ENCODE measurements at places on chromosomes 1 and 21.

DNA sequence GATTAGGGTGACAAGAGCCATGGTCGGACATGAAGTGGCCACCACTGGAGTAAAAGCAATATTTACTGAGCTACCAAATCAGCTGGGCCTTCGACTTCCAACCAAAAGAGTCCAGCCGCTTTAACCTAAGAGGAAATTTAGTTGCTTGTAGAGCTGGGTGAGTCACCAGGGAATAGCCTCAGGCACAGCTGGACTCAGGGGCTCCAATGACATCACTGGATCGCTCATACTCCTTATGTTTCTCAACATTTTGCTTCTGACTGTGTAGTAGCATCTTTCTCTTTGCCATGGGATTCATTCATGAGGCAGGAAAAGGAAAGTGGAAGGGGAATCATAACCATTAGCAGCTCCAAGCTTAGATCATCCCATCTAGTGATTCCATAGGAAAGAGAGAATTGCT, 664.4 kb downstream of the MATN1 start:
- no peak for DNase-seq

GRCh38 chr1:54285815-54286345, 85.9 kb downstream of the MRPL37 start:
- DNase-seq = no peak

GRCh38 chr1:57945045-57945444, 521.2 kb upstream of the DAB1 start:
- no peak for DNase-seq

- DNase-seq = no peak
These were observed 30.6 kb downstream of the WDR47 start for GRCh38 chr1:109011335-109011734.

GRCh38 chr1:4684864-4685522, 30.6 kb downstream of the AJAP1 start:
- DNase-seq = no peak

DNA sequence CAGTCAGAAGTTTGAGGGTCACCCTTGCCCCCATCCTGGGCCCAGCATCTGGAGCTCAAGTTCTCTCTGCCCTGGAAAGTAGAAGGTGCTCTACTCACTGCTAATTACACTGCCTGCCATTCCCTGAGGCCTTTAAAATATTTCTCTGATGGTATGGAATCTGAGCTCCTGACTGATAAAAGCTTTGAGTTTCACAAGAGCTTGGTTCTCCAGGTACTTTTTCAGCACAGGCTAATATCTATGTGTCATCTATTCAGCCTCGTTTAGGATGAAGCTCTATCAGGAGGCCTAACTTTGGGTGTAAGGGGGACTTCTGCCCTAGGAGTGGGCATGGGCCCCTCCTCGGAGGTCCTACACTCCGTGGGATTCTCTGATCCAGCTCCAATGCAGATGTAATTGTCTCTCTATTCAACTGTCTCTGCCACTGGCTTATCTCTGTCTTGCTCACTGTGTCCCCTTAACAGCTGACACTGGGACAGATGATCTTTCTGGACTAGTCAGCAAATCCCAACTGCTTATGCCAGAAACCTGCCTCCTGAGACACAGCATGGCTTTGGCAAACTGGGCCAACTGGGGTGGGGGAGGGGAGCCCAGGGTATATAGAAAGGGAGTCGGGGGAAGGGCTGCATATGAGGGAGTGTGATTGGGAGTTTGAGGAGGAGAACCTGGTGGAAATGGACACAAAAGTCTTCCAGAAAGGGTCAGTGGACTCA, 104.2 kb upstream of the GADD45A start:
- no peak for DNase-seq

- DNase-seq = no peak
These were observed 163.3 kb downstream of the SLC35F3 start for GRCh38 chr1:234067581-234068337.

GRCh38 chr1:110617116-110617515, 11.0 kb upstream of the KCNA2 start:
- no peak for DNase-seq

GRCh38 chr1:18955441-18956192, 859 bp downstream of the IFFO2 start:
- DNase-seq = no peak

DNA sequence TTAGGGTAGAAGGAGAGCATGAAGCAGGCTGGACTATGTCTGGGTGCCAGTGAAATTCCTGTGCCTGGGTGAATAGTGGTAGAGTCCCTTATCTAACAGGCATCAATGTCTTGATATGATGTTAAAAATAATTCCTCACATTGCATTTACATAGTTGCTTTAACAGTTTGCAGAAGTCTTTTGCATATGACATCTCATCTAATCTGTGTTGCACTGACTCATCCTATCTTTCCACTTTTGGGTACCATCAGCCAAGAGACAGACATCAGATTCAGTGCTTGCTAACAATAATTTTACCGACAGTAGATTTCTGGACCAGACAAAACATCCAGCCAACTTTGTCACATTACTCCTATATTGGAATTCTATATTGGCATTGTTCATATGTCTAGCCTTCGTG, 92.5 kb downstream of the WDR64 start:
- no peak for DNase-seq

DNA sequence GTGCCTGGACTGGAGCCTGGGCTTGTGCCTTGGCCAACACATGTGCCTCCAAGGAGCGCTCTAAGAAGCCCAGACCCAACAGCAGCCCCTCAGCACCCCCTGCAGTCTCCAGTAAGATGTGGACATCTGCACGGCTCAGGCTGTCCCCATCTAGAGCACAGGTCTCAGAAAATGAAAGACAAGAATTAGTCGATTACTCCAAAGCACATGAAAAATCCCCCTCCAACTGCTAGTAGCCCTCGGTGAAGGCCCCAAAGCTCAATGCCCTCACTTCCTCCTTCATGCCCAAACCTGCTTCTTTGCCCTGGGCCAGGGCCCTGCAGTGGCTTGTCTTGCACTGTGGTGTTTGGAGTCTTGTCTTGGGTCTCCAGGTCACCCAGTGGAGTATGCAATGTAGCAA, 21.9 kb upstream of the ERO1B start:
- DNase-seq = no peak

GRCh38 chr1:195097316-195097715, 1510.9 kb downstream of the KCNT2 start:
- no peak for DNase-seq

- DNase-seq = no peak
These were observed 9.5 kb downstream of the WNT4 start for GRCh38 chr1:22133247-22133930.

GRCh38 chr1:2595812-2596529, 9.4 kb downstream of the PRXL2B start:
- DNase-seq = no peak

Data from NCI-H2081 treated with DMSO at 0.1 percent for 48 hours (cell line).